ENCODE measurements at places on chromosomes 16 and 17.

- DNase-seq: no peak
Observed at GRCh38 chr16:88132836-88133506, 181.7 kb downstream of the BANP start.

DNA sequence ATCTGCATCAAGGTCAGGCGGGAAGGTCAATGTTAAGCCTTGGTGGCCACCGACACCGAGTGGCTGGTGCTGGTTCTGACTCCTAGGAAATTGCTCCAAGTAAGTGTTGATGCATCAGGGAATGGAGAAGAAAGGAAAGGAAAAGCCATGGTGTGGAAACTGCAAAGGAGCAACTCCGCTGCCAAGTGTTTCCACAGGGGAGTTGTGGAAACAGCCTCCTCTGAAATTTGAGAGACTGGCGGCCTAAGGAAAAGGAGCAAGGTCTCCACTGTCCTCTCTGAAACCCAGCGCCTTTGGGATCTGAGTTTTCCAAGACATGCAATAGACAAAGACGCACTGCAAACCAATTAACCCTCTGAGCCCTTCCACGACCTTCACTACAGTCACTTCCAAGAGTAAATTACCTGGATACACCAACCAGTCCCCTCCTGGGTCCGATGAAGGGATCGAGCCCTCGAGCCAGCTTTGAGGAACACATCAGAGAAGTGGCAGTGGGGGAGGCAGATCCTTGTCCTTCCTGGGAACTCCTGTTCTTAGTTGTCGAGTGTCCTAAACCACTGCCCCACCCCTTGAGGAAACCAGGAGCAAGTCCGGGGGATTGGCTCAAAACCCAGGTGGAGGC lies 51.1 kb downstream of the SRL start:
- DNase-seq: no peak

GRCh38 chr16:82625066-82625968 lies 1.5 kb upstream of the CDH13 start:
- DNase-seq: no peak

- DNase-seq: peak; percentile 7
Observed at GRCh38 chr17:5110816-5111215, 862 bp downstream of the ZNF232 start.

GRCh38 chr16:29686740-29687332 lies 7.9 kb downstream of the QPRT start:
- DNase-seq: no peak

GRCh38 chr17:6592173-6592572 lies 35.8 kb upstream of the PITPNM3 start:
- DNase-seq: peak; percentile 38

DNA sequence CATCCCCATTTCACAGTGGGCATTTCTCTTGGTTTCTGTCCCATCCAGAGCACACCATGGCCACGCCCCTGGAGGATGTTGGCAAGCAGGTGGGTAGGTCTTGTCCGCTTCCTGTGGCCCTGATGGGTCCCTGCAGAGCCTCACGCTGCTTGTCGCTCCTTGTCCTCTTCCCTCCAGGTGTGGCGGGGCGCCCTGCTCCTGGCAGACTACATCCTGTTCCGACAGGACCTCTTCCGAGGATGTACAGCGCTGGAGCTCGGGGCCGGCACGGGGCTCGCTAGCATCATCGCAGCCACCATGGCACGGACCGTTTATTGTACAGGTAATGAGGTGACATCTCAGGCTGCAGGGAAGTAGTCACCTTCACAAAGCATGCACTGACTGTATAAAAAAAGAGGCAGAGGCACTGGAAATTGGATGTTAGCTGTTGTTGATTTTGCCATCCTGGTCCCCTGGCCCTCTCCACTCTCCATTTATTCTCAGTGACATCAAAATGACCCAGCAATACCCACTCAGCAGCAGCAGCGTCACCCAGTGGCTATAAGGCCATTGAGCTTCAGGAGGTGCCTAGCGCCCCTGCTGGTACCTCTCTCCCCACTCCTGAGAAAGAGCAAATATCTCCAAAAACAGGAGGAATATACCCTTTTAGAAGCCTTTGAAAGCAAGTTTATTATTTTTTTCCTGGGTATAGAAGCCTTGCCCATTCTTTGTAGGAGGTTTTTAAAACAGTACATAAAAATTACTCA lies 13.7 kb downstream of the METTL22 start:
- DNase-seq: peak; percentile 75

DNA sequence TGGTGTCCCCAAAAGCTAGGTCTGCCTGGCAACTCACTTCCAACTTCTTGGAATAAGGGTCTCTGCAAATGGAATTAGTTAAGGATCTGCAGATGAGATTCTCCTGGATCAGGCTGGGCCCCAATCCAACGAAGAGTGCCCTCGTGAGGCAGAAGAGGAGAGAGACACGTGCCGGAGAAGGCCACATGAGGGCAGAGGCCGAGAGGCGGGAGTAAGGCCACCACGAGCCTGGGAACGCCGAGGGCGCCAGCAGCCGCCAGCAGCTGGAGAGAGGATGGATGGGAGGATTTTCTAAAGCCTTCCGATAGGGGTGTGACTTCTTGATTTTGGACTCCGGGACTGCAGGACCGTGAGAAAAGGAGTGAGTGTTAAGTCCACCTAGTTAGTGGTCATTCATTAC lies 76.3 kb downstream of the JPH3 start:
- no peak for DNase-seq

All from choroid plexus epithelial cell (primary cell).